ENCODE measurements at places on chromosomes 6 and 20.

DNA sequence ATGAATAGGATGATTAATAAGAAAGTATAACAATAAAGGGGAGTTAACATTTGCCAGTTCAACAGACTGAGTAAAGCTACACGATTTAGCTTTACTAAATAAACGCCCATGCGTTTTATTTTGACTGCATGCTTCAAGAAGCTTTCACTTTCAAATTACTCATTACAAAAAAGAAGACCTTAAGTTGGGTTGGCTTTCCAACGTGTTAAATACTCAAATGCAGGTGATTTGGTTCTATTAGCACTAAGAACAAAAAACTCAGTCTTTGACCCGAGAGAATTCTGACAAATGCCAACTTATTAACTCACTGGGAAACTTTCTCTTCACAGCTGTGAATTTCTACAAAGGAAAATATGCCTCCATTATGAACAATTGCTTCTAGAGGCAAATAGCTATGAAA is 24.8 kb downstream of the RNF146 start:
- peak; percentile 14 for DNase-seq

- no peak for DNase-seq
Measured at GRCh38 chr6:124536842-124537191, 425.4 kb upstream of the RNF217 start.

GRCh38 chr6:166618251-166618650 is 8.8 kb downstream of the RPS6KA2 start:
- DNase-seq: no peak

DNA sequence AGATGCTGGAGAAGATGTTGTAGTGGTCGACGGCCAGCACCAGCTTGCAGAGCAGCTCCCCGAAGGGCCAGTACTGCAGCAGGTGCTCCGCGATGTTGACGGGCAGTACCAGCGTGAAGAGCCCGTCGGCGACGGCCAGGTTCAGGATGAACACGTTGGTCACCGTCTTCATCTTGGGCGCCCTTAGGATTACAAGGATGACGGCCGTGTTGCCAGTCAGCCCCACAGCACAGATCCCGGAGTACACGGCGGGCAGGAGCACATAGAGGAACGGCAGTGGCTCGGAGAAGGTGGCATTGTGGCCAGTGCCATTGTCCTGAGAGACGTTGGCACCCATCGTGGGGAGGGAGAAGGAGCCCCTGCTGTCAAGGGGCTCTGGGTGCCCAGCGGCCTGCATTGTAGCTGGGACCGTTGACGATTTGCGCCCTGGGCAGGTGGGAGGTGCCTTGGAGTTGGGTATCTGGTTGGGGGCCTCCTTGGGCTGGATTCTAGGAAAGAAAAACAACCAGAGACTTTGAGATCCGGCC is 867 bp downstream of the NPBWR2 start:
- DNase-seq: no peak

DNA sequence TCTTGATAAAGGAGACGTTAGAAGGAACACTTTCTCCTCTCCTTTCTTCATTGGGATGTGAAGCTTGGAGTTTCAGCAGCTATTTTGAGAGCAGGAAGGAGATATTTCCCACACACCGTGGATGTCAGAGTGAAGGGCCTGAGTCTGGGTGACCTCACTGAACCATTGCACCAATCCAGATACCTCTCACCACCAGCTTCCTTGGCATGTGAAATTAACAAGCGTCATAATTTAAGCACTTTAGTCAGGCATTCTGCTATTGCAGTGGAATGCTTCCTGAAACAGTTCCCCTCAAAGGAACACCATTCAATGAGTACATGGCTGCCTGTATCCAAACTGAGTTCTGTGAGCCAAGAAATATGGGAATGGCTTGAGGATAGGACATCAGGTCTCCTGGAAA is 83.7 kb downstream of the CHMP4B start:
- no peak for DNase-seq

Data from CD4-positive, alpha-beta T cell treated with Interferon alpha-2 for 1 hour (primary cell).